ENCODE measurements at places on chromosomes 2 and 18. TPM values are rescaled to one million over a fixed set of nuclear protein-coding genes. Genes with fewer than 3 reads are reported as not detected.

Gene CCT7
- total RNA-seq = 132 TPM

Gene ERCC3
- 43.5 TPM for total RNA-seq

Gene RPRD1A
- total RNA-seq = 20.5 TPM

Gene TSGA10
- total RNA-seq = 8.3 TPM

Gene SLC23A3
- total RNA-seq = 0.65 TPM

Gene TMEM169
- 2.2 TPM for total RNA-seq

Gene TNFRSF11A
- 1.2 TPM for total RNA-seq

- H3K4me3 ChIP-seq = no peak overlapping the region
- H3K27me3 ChIP-seq = no peaks in the 10 kb centered on the region
- peaks cover 2% of the 10 kb centered on the region for H3K36me3 ChIP-seq
- H3K27ac ChIP-seq = no peak overlapping the region
- DNase-seq = no peak
Observed at GRCh38 chr18:47830772-47831171, 99.7 kb downstream of the SMAD2 start.

DNA sequence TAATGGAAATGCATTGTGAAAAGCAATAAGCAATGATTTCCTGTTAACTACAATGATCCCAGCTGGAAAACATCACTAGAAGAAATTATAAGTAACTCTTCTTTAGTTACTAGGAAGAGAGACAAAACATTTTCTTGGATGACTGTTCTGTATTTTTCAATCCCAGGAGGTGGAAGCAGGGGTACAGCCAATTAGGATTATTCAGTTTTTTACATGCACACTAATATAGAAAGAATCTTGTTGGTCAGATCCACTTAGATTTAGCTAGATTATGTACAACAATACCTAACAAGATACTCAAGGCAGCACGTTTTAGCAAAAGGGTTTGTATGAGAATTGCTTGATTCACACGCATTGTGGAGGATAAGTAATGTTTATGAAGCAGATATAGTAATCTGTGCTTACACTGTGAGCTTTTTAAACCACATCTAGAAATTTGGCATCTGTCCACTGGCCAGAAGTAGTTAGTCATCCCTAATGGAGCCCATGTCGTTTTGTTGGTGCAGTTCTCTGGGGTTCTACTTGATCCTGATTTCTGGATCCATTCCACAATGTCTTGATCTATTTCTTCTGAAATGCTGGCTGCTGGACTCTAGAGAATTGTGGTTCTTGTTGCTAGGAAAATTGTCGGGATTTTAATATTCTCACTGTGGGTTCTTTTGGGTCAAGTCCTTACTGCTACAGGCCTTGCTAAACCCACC is 199.7 kb downstream of the ADCYAP1 start:
- H3K27ac ChIP-seq = no peak overlapping the region
- no peak for DNase-seq
- H3K4me3 ChIP-seq = no peak overlapping the region
- no peaks in the 10 kb centered on the region for H3K27me3 ChIP-seq
- no peaks in the 10 kb centered on the region for H3K36me3 ChIP-seq

GRCh38 chr2:204108781-204109295 is 172.3 kb downstream of the ICOS start:
- no peak for DNase-seq
- no peaks in the 10 kb centered on the region for H3K36me3 ChIP-seq
- peaks cover 40% of the 10 kb centered on the region for H3K4me1 ChIP-seq
- H3K27ac ChIP-seq = peak overlapping the region; percentile 93
- H3K4me3 ChIP-seq = peak overlapping the region; percentile 93
- H3K27me3 ChIP-seq = peaks cover 3% of the 10 kb centered on the region

- H3K36me3 ChIP-seq = no peaks in the 10 kb centered on the region
- no peak overlapping the region for H3K4me3 ChIP-seq
- no peak for DNase-seq
- peaks cover 4% of the 10 kb centered on the region for H3K27me3 ChIP-seq
- H3K27ac ChIP-seq = no peak overlapping the region
Observed at GRCh38 chr2:159217676-159218075, 68.8 kb downstream of the WDSUB1 start.

DNA sequence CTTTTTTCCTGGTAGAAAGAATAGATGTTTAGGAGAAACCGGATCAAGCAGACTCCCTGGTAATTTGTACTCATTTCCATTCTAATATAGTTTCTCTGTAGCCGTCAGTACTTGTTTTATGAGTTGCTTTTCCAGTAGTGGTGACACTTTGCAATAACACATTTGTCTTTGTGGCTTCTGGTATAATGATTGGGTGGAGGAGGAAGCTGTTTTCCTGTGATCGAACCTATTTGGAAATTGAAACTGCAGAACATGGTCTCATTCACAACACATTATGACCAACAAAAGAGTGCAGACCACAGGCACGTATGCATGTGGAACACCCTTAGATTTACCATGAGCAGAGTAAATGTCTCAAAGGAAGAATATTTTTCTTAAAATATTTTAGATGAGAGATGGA is 7.6 kb upstream of the SERPINB12 start:
- H3K27ac ChIP-seq = no peak overlapping the region
- H3K27me3 ChIP-seq = peaks cover 40% of the 10 kb centered on the region
- H3K4me3 ChIP-seq = no peak overlapping the region
- H3K36me3 ChIP-seq = no peaks in the 10 kb centered on the region
- no peak for DNase-seq
- H3K4me1 ChIP-seq = peaks cover 3% of the 10 kb centered on the region

- H3K27me3 ChIP-seq = peaks cover 11% of the 10 kb centered on the region
- no peak overlapping the region for H3K4me3 ChIP-seq
- no peak for DNase-seq
- peaks cover 2% of the 10 kb centered on the region for H3K36me3 ChIP-seq
- peaks cover 4% of the 10 kb centered on the region for H3K4me1 ChIP-seq
- H3K27ac ChIP-seq = no peak overlapping the region
Observed at GRCh38 chr2:25098670-25099486, 57.0 kb downstream of the EFR3B start.

- peak overlapping the region; percentile 100 for H3K4me3 ChIP-seq
- no peak for DNase-seq
- peaks cover 20% of the 10 kb centered on the region for H3K4me1 ChIP-seq
- peaks cover 23% of the 10 kb centered on the region for H3K27me3 ChIP-seq
Observed at GRCh38 chr2:233855345-233855744, 1.0 kb upstream of the HJURP start.

DNA sequence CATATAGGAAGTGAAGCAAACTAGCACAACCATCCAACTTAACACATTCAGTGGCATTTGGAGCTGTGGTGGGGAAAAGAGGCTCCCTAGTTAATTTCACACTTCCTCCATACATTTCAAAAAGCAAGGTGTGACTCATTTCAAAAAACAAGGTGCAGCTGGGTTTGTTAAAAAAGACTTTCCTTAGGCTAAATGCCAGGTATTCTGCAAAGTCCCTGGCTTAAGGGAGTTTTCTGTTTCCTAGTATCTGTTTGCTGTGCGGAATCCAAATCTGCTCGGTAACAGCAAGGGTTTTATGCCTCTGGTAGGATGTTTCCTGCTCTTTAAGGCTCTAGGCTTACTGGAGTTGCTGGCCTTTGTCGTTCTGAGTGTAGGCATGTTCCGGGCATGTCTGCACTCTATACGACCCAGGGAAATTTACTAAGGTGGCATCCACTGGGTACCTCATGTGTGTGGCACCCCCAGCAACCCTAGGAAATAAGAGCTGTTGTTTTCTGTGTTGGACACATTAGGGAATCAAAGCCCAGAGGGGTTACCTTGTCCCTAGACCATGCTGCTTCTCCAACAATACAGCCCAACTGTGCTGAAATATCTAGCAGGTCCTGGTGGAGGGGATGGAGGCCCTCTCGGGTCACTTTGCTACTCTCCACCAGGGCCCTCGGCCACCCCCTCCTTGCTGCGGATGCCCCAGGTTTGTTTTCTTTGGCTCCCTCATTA is 634 bp upstream of the MSGN1 start:
- peaks cover 54% of the 10 kb centered on the region for H3K27me3 ChIP-seq
- no peaks in the 10 kb centered on the region for H3K36me3 ChIP-seq
- H3K4me3 ChIP-seq = no peak overlapping the region
- DNase-seq = no peak

- peaks cover 5% of the 10 kb centered on the region for H3K4me1 ChIP-seq
- peaks cover 3% of the 10 kb centered on the region for H3K36me3 ChIP-seq
- no peak overlapping the region for H3K4me3 ChIP-seq
- no peak for DNase-seq
- H3K27ac ChIP-seq = no peak overlapping the region
Observed at GRCh38 chr18:58097907-58098166, 53.8 kb downstream of the NEDD4L start.

DNA sequence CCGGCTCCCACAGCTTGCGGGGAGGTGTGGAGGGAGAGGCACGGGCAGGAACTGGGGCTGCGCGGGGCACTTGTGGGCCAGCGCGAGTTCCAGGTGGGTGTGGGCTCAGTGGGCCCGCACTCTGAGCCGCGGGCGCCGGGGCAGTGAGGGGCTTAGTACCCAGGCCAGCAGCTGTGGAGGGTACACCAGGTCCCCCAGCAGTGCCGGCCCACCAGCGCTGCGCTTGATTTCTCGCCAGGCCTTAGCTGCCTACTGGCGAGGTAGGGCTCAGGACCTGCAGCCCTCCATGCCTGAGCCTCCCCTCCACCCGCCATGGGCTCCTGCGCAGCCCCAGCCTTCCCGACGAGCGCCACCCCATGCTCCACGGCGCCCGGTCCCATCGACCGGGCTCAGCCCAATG is 337.9 kb upstream of the ACVR2A start:
- no peak overlapping the region for H3K27ac ChIP-seq
- no peak overlapping the region for H3K4me3 ChIP-seq
- no peaks in the 10 kb centered on the region for H3K27me3 ChIP-seq
- H3K36me3 ChIP-seq = no peaks in the 10 kb centered on the region
- DNase-seq = no peak

DNA sequence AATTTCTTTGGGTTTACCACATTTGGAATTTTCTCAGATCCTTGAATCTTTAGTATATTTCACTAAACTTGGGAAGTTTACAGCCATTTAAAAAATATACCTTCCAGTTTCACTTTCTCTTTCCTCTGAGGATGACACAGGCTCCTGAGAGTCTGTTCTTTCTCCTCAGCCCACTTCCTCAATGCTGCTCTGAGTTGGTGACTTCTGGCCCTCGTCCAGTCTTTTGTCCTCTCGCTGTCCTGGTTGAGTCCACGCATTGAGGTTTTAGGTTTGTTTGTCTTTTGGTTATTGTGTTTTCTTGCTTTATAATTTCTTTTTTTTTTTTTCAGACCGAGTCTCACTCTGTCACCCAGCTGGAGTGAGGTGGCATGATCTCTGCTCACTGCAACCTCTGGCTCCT is 40.7 kb upstream of the GALR1 start:
- DNase-seq = no peak
- H3K36me3 ChIP-seq = no peaks in the 10 kb centered on the region
- peak overlapping the region; percentile 95 for H3K27ac ChIP-seq
- H3K4me1 ChIP-seq = peaks cover 22% of the 10 kb centered on the region

Data from T-helper 17 cell (primary cell).